Uterus (tissue), 4 donors: ENCODE measurements at places on chromosomes 16 and 17.

GRCh38 chr16:13970708-13971422, 50.9 kb downstream of the ERCC4 start:
- DNase-seq, result no peak

DNA sequence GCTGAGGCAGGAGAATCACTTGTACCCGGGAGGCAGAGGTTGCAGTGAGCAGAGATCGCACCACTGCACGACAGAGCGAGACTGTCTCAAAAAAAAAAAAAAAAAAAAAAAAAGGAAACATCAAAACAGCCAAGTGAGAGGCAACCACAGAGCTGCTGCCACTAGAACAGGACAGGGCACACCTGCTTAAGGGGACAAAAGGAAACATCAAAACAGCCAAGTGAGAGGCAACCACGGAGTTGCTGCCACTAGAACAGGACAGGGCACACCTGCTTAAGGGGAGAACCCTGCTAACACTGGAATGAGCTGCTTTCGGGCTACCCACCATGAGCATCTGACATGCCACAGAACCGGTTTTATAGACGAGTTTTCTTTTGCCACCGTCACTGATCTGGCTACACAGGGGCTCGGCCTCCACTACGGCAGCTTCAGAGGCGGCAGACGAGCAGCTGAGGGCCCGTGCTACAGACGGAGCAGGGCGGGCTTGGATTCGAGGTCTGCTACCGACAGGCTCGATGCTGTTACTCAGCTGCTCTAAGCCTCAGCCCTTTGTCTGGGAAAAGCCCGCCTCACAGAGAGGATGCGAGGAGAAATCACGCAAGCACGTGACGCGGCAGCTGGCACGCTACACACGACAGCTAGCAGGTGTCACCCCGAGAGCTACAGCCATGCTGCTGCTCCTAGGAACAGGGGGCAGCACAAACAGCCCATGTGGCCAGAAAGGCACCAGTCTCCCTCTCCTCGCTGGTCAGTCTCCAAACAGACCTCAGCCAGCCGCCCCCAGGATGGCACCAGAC, 2.0 kb downstream of the P4HB start:
- DNase-seq, result no peak

GRCh38 chr16:49713770-49714169, 142.1 kb downstream of the ZNF423 start:
- DNase-seq, result no peak

DNA sequence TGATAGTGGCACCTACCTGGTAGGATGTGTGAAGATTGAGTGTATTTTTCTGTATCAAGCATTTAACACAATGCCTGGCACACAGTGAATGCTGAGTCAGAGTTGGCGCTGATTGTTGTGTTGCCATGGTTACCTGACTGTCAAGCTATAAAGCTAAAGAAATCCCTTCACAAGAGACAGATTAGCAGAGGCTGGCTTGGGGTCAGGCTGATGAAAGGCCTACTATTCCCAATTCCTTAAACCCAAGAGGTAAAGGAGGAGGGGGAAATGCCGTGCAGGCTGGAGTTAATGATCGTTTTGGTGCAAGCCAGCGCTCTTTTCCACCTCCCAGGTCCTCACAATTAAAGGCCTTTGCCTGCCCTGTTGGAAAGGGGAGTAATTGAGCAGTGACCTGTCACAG, 5.9 kb downstream of the CLEC19A start:
- DNase-seq, result no peak

- no peak for DNase-seq
These were observed 4.5 kb downstream of the MFSD6L start for GRCh38 chr17:8794636-8795035.
